Central memory CD4-positive, alpha-beta T cell (primary cell): ENCODE measurements at places on chromosomes 6 and 20.

DNA sequence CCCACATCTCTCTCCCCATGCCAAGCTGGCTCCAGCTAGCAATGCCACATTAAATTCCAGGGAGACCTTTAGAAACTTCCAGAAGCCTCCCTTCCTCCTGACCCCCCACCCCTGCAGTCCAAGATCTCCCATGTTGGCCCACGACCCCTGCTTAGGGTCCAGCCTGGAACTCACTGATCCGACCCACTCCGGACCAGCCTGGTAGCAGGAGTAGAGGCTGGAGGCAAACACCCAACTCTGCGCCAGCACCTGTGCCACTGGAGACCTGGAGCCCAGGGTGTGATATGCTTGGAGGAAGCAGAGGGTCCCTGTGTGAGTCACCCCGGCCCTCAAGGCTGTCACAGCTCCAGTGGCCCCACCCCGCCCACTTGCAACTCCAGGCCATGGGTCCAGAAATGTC, 3.3 kb upstream of the ULBP1 start:
- DNase-seq, result no peak

- peak; percentile 23 for DNase-seq
Observed at GRCh38 chr20:58447511-58448391, 58.7 kb downstream of the VAPB start.

GRCh38 chr6:163836876-163837690, 422.6 kb downstream of the QKI start:
- no peak for DNase-seq

GRCh38 chr20:22462975-22463914, 121.1 kb downstream of the FOXA2 start:
- no peak for DNase-seq

DNA sequence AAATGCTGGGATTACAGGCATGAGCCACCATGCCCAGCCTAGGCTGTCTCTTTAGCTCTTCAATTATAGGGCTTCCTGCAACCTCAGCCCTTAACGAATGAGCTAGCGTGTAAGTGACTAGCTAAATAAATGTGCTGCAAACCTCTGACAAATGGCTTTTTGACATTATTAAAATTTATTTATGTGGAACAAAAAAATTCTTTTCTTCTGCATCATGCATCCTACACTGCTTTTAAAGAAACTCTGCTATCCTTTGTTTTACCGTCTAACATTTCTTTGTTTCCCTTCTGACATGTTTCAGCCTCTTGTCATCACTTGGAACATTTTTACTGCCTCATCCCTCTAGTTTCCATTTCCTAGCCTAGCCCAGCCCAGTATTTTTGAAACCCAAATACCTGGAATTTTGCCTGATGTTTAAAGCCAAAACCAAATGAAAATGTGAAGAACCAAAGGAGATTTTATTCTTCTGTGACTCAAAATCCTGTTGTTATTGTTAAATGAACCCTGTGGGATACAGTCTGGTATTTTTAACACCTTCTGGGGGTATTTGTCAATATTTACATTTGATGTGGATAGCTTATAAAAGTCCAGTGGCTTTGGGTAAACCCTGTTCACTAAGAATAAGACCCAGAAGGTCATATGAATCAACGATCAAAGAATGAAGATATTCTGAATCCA, 9.5 kb downstream of the NT5E start:
- DNase-seq, result no peak

DNA sequence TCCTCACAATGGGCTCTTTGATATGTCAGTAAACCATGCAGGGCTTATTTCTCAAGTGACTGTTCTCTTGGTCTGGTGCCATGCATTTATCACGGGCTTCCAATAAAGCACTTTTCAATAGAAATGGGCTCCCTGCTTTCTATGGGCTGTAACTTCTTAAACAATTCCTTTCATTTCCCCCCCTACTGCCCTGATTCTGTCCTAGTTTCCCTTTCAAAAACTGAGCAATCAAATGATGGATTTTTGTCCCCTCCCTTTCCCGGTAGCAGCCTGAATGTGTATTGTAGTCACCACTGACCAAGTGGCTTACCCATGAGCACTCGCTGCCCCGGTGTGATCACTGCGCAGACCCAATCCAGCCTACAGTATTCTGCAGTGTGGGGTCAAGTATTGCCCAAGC, 13.9 kb downstream of the RPS10 start:
- no peak for DNase-seq

- no peak for DNase-seq
Observed at GRCh38 chr20:10674684-10675449, 1.1 kb upstream of the JAG1 start.

GRCh38 chr20:32326504-32326845, 31.7 kb upstream of the ASXL1 start:
- DNase-seq, result no peak

GRCh38 chr6:14270142-14270893, 152.7 kb downstream of the CD83 start:
- DNase-seq, result no peak

DNA sequence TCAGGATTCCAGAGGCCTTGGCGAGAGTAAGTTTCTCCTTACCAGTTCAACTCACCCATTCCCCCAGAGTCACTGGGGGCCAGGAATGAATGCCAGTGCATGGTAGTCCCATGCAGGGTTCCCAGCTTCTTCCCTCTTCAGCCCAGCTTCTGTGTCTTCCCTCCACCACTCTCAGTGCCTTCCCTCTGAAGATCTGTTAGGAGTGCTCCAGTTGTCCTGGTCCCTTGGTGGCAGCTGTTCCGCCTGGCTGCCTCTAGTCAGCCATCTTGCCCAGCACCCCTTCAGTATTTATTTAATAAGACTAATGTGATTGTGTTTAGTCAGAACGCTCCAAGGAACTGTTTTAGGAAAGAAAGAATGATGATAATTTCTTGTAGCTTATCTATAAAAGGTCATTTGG, 23.1 kb downstream of the FIG4 start:
- no peak for DNase-seq

DNA sequence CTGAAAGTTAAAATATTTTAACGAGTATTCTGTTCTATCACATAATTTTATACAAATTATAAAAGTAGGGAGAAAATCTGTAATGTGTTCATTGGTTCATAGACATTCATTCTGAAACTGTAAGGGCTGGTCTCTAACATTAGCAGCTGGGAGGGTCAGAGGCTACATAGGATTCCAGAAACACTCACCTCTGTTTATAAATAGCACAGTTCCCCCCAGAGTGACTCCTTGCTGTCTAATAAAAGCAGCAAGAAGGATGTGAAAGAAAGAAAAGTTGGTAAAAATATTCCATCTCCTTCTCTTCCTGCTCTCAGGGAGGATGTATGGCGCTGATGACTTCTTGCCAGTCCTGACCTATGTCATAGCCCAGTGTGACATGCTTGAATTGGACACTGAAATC, 25.3 kb upstream of the NAA20 start:
- no peak for DNase-seq

DNA sequence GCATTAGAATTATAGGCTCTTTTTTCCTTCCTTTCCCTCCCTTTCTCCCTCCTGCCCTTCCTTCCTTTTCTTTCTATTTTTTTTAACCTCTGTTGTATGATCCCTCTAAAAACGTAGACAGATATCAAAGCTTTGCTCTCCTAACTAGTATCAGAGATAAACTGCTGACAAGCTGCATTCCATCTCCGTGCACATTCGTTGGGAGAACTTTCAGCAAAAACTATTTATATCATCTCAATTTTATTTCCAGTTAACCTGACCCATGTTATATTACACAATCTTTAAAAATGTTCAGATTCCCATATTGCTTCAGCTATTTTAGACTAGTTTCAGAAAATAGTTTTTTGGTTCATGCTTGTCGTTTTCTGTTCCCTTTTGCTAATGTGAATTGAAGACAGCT, 47.3 kb downstream of the RNF217 start:
- DNase-seq, result no peak

GRCh38 chr6:66940003-66940402, 1233.0 kb upstream of the EYS start:
- DNase-seq, result no peak

GRCh38 chr6:15444081-15444731, 198.3 kb downstream of the JARID2 start:
- no peak for DNase-seq

GRCh38 chr6:95091823-95092436, 485.4 kb upstream of the MANEA start:
- DNase-seq, result no peak

- no peak for DNase-seq
Observed at GRCh38 chr6:119661628-119662027, 312.1 kb upstream of the MAN1A1 start.

DNA sequence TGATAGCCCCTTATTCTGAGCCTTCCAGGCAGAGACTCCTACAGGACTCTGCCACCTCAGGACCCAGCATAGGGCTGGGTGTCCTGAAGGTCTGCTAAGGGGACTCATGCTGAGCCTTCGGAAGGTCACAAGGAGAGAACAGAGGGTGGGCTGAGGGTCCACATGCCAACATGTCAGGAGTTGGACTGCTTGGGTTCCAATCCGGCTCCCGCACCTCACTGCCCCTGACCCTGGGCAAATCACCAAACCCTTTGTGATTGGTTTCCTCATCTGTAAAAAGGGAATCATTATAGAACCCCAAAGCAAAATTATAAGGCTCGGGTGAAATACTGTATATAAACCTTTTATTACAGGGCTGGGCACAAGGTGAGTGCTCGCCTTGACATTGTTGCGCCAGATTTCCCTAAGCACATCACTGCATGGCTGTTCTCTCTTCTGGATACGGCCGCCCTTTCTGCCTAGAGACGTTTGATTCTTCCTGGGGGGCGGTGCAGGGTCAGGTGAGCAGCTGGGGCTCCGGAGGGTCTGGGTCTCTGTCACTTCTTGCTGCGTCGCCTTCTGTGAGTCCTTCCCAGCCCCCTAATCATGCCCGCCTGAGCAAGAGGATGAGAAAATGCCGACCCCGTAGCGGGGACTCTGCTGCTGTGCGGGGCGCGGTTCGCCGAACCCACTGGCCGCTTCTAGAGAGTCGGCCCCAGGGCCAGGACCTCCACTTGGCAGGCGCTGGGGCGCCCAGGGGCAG, 90.5 kb upstream of the EPB41L1 start:
- DNase-seq, result no peak

GRCh38 chr6:109314313-109314712, 68.0 kb downstream of the CD164 start:
- no peak for DNase-seq

DNA sequence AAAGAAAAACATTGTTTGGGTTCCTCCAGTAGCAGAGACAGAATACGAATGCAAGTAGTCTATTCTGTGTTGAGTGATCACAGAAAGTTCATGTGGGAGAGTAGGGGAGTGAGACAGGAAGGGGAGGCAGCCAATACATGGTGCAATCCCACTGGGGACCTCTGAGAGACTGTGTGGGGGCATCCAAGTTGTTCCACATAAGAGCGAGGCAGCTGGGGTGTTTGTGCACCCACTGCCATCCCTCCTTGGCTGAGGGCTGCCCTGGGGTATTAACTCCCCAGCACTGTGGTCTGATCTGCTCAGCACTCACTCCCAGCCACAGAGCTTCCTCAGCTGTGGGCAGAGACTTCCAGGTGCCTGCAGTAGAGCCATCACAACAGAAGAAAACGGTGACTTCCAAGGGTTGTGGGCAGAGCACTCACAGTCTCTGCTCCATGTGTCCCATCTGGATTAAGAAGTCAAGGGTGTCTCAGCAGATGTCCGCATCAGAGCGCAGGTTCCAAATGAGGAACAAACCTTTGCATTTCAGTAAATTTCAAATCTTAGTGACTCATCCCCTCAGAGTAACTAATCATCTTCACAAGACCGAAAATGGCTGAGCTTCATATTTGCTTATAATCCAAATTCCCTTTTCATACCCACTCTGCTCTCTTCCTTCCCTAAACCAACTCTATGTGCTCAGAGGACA, 101.9 kb upstream of the NAA20 start:
- no peak for DNase-seq

DNA sequence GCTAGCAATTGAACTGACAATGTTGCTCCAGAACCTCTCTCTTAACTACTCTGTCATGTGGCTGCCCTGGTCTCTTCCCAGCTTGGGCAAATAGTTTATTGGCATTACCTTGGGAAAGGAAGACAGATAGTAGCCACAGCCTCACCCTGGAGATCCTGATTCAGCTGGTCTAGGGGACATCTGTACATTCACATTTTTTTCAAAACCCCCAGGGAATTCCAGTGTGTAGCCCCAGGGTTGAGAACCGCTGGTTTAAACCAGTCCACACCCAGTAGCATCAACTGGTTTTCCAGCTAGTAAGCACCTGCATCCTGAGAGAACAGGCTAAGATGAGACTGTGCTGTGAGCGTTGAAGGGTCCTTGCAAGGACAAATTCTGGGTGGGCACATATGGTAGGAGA, 9.6 kb downstream of the SCUBE3 start:
- no peak for DNase-seq

GRCh38 chr6:1135726-1136414, 176.0 kb upstream of the FOXQ1 start:
- DNase-seq, result no peak

GRCh38 chr6:154337406-154338005, 19.1 kb downstream of the IPCEF1 start:
- DNase-seq, result no peak

- no peak for DNase-seq
Observed at GRCh38 chr6:110188791-110189190, 8.6 kb downstream of the CDC40 start.

GRCh38 chr6:43865932-43866645, 96.1 kb downstream of the VEGFA start:
- DNase-seq, result no peak

GRCh38 chr6:5034328-5034727, 30.5 kb upstream of the RPP40 start:
- no peak for DNase-seq

GRCh38 chr6:143844006-143844405, 868 bp downstream of the LTV1 start:
- peak; percentile 1 for DNase-seq

DNA sequence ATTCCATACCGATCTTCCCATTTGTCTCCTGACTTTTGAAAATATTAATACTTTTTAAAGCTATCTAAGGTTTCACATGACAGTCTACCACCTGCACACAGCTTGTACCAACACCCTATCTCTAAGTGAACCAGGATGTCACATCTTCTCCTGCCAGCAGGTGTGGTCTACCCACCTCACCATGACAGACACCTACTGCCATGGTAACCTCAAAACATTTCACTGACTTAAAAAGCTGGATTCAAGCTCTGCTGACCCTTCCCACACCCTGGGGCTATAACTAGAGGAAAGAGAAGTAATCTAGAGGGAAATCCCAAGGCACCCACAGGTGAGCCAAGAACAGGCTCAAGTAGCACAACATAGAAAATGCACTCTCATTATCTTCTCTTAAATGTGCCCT, 1.2 kb downstream of the SLC17A3 start:
- peak; percentile 74 for DNase-seq

- no peak for DNase-seq
Observed at GRCh38 chr20:51767867-51768758, at the start of gene ATP9A. ATP9A (minus strand) TSS chr20:51768390; CDS start chr20:51768369, 21 bp downstream.
